ENCODE measurements at places on chromosomes 4 and X.

- peak; percentile 56 for DNase-seq
Measured at GRCh38 chr4:70556856-70557255, 35.2 kb upstream of the AMBN start.

DNA sequence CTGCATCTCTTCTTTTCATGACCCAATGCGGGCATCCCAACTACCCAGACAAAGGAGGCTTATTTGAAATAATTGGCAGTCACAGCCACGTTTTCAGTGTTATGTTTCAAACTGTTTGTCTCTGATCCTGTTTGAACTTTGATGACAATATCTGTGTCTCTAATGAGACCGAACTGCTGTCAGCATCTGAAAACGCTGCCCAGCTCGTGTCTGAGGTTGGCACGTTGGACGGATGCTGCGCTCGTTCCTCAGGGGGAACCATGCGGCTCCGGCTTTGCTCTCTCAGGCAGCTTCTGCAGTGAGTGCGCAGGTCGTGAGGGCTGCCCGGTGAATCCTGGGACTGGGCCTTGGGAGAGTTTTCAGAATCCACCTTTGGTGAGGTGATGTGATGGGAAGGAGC is 58.4 kb upstream of the SORBS2 start:
- DNase-seq: no peak

DNA sequence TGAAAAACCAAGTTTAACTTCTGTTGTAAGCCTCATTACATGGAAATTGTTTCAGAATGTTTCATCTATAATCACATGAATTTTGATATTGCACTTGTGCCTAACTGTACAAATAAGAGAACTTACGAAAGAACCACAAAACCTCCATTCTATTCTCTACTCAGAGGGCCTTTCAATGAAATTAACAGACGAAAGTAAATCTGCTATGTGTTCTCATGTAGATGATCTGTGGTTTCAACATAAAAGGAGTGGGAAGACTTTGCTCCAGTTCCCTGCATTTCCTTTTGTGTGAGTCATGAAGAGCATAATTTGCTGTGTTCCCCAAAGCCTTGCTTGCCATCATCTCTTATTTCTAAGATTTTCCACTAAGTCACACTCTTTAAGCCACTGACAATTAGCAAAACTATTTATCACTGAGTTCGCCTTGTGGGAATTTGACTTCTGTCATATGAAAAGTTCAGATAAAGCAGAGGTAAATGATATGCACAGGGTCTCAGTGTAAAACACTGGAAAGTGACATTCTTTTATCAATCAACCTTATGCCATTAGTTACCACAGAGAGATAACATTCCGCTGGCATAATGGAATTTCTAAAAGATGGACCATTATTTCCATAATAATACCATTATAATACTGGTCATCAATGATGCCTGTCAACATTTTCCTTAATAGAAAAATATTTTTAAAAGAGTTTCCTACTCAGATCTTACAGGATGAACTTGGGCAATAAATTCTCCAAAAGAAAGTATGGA is 329.8 kb downstream of the NR3C2 start:
- DNase-seq: peak; percentile 60

GRCh38 chr4:6929812-6930464 is 20.3 kb downstream of the TBC1D14 start:
- DNase-seq: no peak

DNA sequence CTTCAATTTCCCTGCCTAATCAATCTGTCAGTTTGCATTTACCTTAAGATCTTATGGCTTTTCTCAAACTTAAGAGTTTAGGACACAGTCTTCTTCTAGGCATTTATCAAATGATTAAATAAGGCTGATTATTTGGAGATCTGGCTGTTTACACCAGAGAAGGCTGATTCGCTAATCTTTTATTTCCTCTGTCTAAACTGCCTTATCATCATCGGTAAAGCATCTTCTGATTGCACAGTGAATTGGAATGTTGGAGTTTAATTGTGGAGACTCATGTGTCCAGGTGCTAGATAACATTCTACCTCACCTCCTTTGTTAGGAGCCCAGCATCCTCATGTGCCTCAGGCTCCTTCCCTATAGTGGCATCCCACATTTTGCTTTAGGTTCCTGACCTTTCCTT is 100.3 kb upstream of the DDIT4L start:
- no peak for DNase-seq

DNA sequence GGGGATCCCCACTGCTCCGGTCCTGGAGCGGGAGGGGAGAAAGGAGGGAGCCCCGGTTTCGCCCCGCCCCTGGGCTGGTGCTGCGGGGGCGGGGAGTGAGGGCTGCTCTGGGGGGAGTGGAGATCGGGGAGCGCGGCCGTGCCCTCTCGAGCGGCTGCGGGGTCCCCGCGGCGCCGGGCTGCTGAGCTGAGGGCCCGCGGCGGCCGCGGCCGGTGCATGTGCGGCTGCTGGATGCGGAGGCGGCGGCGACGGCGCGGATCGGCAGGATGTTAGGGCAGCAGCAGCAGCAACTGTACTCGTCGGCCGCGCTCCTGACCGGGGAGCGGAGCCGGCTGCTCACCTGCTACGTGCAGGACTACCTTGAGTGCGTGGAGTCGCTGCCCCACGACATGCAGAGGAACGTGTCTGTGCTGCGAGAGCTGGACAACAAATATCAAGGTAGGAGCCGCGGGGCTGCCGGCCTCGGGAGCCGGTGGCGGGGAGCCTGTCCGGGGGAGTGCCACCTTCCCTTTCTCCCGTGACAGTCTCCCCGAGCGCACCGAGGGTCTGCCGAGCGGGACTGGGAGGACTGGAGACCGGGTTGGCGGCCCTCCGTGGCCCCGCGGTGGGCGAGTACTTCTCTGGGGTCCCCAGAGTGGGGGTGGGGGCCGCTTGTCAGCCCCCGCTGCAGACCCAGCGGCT is at the start of gene ING2:
Gene ING2, plus strand, starts transcription at position 129 of the 681 bp plus-strand sequence. Its CDS starts 138 bp downstream, at position 267.
- peak; percentile 80 for DNase-seq

DNA sequence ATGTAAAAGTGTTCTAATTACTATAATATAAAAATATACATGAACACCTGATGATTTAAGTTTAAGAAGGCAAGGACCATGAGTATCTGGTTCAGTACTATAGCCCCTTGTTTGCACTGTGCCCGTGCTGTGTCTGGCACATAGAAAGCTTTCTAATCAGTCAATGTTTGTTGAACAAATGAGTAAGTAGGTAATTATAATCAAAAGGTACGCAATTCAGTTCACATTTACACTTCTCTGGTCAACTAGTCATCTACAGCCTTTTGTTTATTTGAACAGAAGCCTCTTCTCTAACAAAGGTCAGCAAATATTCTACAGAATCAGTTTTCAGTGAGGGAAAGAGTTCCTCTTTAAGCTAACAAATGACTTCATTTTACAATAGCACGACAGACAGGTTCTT is 523.3 kb downstream of the SMARCA1 start:
- DNase-seq: no peak

- no peak for DNase-seq
Measured at GRCh38 chrX:150926791-150927190, 28.3 kb upstream of the CD99L2 start.

DNA sequence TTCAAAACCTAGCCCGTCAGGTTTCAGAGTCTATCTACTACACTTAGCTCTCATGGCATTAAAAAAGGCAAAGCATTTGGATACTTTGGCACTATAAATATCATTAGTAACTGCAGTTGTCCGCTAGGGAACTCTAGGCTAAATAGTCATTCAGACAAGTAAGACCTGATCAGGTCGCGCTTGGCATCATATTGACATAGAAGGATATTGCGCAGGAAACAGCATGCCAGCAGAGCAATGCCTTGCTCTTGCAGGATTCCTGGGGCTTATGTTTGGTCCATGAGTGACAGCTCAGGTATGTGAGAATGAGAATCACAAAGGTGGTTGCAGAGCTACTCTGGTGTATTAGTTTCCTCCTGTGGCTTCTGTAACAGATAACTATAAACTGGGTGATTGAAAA is 62.7 kb downstream of the KDM6A start:
- no peak for DNase-seq

DNA sequence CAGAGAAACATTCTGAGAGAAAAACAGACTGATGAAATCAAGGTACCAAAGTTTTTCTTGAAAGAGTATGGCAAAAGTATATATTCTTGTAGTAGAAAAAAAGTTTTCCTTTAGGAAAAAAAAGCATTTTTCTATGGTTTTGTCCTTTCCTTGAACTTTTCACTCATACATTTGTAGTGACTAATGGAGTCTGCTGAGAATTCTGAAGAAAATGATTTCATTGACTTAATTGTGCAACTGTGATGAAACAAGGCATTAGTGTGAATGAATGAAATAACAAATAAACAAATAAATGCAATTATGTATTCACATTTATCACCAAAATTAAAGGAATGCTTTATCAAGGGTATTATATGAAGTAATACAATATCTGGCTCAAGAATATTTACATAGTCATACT is 5.7 kb downstream of the CSN1S1 start:
- no peak for DNase-seq

- no peak for DNase-seq
Measured at GRCh38 chrX:31061091-31061490, 10.8 kb downstream of the FTHL17 start.

GRCh38 chrX:8845060-8845459 is 43.9 kb upstream of the FAM9A start:
- no peak for DNase-seq

DNA sequence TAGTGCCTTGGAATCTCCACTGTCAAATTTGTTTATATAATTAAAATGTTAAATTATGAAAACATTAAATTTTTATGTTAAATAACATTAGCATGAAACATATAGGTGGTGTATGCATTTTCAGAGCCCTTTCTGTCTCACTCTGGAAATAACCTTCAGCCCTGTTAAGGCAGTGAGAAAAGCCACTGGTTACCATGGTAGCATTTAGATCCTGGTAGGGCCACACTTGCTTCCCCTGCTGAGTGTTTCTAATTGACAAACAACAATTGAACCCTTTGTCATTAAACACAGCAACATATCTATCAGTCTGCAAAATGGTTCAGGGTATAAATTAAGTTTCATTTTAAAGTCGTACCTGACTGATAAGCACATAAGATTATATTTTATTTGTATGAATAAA is 63.5 kb downstream of the PDK3 start:
- no peak for DNase-seq

- DNase-seq: peak; percentile 14
Measured at GRCh38 chrX:150694738-150695410, 1.7 kb downstream of the MTMR1 start.

GRCh38 chr4:1300466-1301455 is 11.1 kb downstream of the MAEA start:
- DNase-seq: no peak

- DNase-seq: no peak
Measured at GRCh38 chr4:187965726-187966125, 29.8 kb upstream of the ZFP42 start.

DNA sequence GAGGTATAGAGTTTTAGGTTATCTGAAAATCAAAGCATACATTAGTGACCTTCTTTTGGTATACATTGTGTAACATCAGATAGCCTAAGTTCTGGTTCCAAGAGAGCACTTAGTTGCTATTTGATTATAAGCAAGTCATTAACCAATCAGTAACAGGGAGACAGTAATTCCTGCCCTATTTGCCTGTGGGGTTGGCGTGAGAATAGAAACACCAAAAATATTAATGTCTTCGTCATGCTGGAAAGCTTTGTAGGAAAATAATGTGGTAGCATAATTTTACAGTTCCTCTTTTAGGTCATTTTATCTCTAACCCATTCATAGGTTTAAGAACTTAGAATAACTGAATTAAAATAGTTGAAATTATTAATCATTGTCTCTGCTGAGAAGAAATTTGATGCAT is 37.8 kb downstream of the NPNT start:
- peak; percentile 9 for DNase-seq

DNA sequence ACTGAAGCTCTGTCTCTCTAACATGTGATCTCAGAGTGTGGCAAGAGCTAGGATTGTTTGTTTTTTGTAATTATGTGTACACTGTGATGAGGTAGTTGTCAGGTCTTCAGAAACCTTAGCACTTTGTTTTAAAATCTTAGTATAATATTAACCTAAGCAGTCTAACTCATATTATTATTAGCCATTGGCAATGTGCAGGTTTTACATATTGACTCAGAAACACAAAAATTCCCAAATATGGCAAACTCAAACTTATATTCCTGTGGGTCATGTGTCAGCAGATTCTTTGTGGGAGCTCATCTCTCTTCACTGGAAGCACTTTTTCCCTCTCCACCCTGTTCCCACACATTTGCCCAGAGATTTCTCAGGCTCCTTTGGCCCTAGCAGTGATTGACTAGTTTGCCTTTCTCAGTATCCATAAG is 8.2 kb upstream of the PWWP3B start:
- DNase-seq: no peak

GRCh38 chr4:144176476-144176875 is 36.0 kb upstream of the GYPA start:
- DNase-seq: no peak

GRCh38 chr4:153223930-153224329 is 19.7 kb downstream of the TRIM2 start:
- no peak for DNase-seq

- peak; percentile 73 for DNase-seq
Measured at GRCh38 chrX:81390237-81390636, 188.3 kb downstream of the SH3BGRL start.

GRCh38 chrX:14032406-14032805 is 2.7 kb upstream of the GEMIN8 start:
- DNase-seq: peak; percentile 69

GRCh38 chrX:18377796-18378195 is 23.3 kb upstream of the SCML2 start:
- DNase-seq: peak; percentile 63

DNA sequence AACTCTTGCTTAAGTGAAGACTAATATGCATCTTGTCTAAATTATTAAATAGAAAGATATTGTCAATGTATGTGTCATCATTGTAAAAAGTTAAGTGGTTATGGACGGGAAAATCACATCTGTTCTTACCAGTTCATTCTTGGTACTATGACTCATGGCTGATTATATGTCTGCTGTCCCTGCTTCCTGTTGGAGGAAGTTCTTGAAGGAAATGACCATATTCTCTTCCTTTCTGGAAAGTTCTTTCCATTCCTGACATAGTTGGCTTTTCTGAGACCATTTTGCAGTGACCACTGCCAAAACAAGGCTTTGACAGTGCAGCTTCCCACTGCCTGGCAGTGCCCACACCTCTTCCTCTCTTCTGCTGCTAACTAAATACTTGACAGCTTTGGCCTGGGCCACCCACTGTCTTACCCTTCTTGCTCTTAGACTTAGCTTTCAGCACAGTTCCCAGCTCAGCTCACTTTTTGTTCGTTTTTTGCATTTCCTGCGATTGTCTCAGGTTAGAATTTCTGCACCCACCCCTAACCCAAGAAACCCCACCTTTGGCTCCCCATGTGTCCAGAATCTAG is 13.2 kb upstream of the CLDN24 start:
- DNase-seq: peak; percentile 50

GRCh38 chrX:33808636-33809035 is 323.5 kb downstream of the FAM47A start:
- DNase-seq: no peak

GRCh38 chr4:3047464-3048286 is 26.7 kb downstream of the HTT-AS start:
- DNase-seq: peak; percentile 82

DNA sequence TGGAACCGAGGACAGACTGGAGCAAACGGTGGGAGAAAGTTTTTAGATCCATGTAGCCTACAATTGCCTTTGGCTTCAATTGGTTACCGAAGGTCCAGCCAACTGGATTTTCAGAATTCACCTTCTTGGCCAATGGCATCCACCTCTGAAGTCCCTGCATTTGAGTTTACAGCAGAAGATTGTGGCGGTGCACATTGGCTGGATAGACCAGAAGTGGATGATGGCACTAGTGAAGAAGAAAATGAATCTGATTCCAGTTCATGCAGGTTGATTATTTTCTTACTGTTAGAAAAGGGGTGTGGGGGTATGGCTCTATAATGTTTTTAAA is 702 bp downstream of the KLHL5 start:
- DNase-seq: no peak

- no peak for DNase-seq
Measured at GRCh38 chr4:39548425-39549067, 21.3 kb upstream of the UGDH start.

- no peak for DNase-seq
Measured at GRCh38 chr4:7150036-7150635, 42.2 kb upstream of the SORCS2 start.

Data from OCI-M1 (cell line).